ENCODE measurements at places on chromosomes 12 and 14.

DNA sequence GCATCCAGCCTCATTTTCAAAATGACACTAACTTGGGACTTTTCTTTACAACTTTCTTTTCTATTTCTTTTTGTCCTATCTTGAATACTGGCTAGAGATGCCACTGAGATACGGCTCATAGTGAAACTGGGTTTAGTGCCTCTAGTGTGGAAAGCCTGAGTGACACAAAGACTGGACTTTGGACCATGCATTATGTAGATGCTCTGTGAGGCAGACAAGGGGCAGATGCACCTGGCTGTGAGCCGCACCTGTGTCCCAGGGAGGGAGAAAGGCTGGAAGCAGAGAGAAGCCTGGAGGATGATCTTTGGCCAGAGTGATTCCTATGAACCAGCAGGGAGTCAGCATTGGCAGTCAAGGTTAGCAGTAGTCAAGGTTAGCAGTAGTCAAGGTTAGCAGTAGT is 852.3 kb upstream of the TMEM132C start:
- DNase-seq: no peak

DNA sequence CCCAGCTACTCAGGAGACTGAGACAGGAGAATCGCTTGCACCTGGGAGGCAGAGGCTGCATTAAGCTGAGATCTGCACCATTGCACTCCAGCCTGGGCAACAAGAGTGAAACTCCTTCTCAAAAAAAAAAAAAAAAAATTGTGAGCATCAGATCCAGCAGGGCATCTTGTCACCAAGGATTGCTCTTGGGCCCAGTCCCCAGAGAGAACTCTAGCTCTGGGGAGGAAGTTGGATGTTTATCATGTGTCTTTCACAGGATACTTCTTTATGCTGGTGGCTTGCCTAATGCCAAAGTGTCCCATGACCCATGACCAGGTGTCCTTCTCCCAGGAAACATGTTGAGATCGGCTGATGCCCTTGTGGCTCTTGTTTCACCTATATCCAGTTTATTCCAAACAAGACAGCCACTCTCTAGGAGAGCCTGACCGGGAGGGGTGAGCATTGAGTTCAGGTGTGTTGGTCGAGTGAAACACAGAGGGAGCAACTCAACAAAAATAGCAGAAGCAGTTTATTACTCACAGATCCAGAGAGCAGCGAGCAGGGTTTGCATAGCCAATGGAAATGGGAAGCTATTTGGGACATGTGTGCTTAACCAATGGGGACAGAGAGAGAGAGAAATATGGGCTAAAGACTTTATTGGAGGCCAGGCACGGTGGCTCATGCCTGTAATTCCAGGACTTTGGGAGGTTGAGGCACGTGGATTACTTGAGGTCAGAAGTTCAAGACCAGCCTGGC is 6.6 kb upstream of the TCHP start:
- DNase-seq: no peak

DNA sequence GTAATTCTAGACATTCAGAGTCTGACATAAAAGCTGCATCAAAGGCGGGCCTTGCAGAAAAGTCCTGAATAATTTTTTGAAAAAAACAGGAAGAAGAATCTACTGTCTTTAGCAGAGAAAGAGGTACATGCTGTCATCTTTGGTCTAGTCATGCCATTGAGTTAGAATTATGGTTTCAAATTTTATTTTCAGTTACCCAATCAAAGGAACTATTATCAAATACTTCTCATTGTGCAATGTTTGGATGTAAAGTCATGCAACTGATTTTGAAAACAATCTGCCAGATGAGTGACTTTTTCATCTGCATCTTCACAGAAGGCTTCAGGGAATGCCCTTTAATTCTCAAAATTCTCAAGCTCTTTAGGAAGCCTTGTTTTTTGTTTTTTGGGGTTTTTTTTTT is 803.5 kb downstream of the FLRT2 start:
- no peak for DNase-seq

DNA sequence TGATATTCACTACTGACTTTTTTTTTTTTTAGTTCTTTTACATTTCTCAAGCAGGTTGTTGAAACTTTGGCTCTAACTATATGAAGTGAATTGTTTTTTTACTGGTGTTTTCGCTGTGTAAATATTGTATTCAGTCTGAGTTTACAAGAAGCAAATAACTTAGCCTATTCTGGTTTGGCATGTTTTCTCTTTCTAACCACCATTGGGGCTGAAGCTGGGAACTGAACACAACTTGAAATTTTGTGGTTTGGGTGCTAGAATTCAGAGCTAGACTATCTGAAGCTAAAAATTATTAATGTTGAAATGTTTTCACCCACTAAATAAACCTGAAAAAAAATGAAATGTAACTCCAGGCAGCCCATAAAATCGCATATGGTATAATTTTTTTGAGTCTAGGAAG is 37.2 kb downstream of the RAD51B start:
- DNase-seq: no peak
